Esophagus mucosa (tissue), 1 donor: ENCODE measurements at places on chromosomes 7 and 10.
A peak's percentile ranks its signal among the peaks of the same experiment; 100 is the strongest.

- no peak for ATAC-seq
Observed at GRCh38 chr7:28316489-28316888, 95.8 kb upstream of the CREB5 start.

GRCh38 chr10:6047847-6048246, 14.3 kb downstream of the IL2RA start:
- no peak for ATAC-seq

DNA sequence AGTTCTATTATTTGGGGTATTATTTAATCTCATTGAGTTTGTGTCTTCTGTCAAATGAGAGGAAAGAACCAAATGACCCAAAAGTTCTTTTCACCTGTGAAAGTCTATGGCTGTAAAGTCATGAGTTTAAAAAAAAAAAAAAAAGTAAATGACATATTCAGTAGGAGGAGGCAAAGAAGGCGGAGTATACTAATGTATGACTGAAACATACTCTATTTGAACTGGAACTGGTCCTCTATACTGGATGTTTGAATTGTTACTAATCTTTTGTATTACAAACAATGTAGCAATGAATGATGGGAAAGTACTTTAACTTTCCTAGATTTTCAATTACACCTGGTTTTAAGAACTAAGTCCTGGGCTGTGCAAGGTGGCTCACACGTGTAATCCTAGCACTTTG, 24.9 kb upstream of the GSAP start:
- ATAC-seq, result peak; percentile 86

- no peak for ATAC-seq
Observed at GRCh38 chr10:89283936-89284475, 17.8 kb upstream of the IFIT2 start.

- peak; percentile 87 for ATAC-seq
Observed at GRCh38 chr7:106384373-106384772, 99.6 kb upstream of the NAMPT start.

- no peak for ATAC-seq
Observed at GRCh38 chr7:39936761-39937160, 13.3 kb upstream of the CDK13 start.

- no peak for ATAC-seq
Observed at GRCh38 chr10:124731551-124731950, 12.6 kb downstream of the FAM53B start.
